ENCODE measurements at places on chromosomes 3 and 15. TPM values are rescaled to one million over a fixed set of nuclear protein-coding genes. Genes with fewer than 3 reads are reported as not detected.

The ZPLD1 gene
- 1.1 TPM for total RNA-seq

The CCR5 gene
- total RNA-seq, result not detected

The PLSCR5 gene
- total RNA-seq, result not detected

The ZNF80 gene
- not detected for total RNA-seq

The ALDH1A3 gene
- total RNA-seq, result 31.0 TPM

The TICRR gene
- 1.7 TPM for total RNA-seq

The HTR3E gene
- not detected for total RNA-seq

The PDCD6IP gene
- total RNA-seq, result 172 TPM

The SCG5 gene
- total RNA-seq, result 29.6 TPM

The PDZRN3 gene
- 26.0 TPM for total RNA-seq

The LRRC31 gene
- total RNA-seq, result not detected

The NANOGP8 gene
- not detected for total RNA-seq

The POLQ gene
- 1.3 TPM for total RNA-seq

The COL6A5 gene
- total RNA-seq, result not detected

The IRAK2 gene
- total RNA-seq, result 22.7 TPM

The RPL22L1 gene
- total RNA-seq, result 26.8 TPM

The ARPIN gene
- total RNA-seq, result 11.9 TPM

The AMIGO3 gene
- not detected for total RNA-seq

The BMF gene
- total RNA-seq, result 3.8 TPM

The DPPA4 gene
- total RNA-seq, result under 0.01 TPM

The WDR73 gene
- 32.3 TPM for total RNA-seq

The B3GALNT1 gene
- 21.2 TPM for total RNA-seq

The TTLL13 gene
- not detected for total RNA-seq

The NR2E3 gene
- total RNA-seq, result 0.20 TPM

The FSIP1 gene
- 1.6 TPM for total RNA-seq

The SLC22A13 gene
- total RNA-seq, result 1.2 TPM

The REC114 gene
- total RNA-seq, result not detected

The PYGO1 gene
- total RNA-seq, result 10.1 TPM

The MOBP gene
- total RNA-seq, result not detected

The SUSD5 gene
- total RNA-seq, result 8.4 TPM

The SPESP1 gene
- total RNA-seq, result 9.8 TPM

Measured in smooth muscle cell of the pulmonary artery (primary cell).